Iris pigment epithelial cell (primary cell): ENCODE measurements at places on chromosomes 7 and 10.

GRCh38 chr10:113379091-113379490 is 173.8 kb upstream of the HABP2 start:
- no peak for DNase-seq

DNA sequence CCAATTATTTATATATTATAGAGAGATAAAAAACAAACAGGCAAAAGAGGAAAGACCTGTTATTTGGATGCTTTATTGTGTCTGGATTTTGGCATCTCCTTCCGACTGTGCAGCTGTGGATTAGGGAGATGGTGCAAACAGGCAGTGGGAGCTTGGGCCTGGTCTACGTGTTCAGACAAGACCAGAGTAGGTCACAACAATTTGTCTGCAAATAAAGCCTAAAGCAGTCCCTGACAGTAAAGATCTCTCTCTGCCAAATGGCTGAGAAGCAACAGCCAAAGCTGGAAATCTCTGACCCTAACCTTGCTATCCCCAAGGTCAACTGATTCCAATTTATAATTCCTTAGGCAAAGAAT is 82.0 kb downstream of the ABLIM1 start:
- no peak for DNase-seq

GRCh38 chr10:108434559-108435252 is 1270.2 kb upstream of the SORCS1 start:
- DNase-seq, result no peak

- peak; percentile 94 for DNase-seq
Measured at GRCh38 chr10:62433181-62433692, 59.1 kb downstream of the ZNF365 start.

GRCh38 chr7:23260371-23260770 is 13.8 kb downstream of the GPNMB start:
- DNase-seq, result no peak

DNA sequence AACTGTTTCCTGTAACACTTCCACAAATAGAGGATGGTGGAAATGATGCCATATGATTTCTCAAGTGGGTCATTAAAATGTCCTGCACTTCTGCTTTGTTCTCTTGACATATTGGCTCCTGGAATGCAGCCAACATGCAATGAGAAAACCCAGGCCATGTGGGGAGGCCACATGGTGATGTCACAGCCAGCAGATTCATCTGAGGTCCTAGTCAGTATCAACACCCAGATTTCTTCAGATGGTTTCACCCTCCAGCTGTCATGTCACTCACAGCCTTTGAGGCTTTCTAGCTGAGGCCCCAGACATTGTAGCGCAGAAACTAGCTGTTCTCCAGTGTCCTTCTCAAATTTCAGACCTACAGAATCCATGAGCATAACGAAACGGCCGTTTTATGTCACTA is 102.3 kb upstream of the NUPR2 start:
- DNase-seq, result no peak

DNA sequence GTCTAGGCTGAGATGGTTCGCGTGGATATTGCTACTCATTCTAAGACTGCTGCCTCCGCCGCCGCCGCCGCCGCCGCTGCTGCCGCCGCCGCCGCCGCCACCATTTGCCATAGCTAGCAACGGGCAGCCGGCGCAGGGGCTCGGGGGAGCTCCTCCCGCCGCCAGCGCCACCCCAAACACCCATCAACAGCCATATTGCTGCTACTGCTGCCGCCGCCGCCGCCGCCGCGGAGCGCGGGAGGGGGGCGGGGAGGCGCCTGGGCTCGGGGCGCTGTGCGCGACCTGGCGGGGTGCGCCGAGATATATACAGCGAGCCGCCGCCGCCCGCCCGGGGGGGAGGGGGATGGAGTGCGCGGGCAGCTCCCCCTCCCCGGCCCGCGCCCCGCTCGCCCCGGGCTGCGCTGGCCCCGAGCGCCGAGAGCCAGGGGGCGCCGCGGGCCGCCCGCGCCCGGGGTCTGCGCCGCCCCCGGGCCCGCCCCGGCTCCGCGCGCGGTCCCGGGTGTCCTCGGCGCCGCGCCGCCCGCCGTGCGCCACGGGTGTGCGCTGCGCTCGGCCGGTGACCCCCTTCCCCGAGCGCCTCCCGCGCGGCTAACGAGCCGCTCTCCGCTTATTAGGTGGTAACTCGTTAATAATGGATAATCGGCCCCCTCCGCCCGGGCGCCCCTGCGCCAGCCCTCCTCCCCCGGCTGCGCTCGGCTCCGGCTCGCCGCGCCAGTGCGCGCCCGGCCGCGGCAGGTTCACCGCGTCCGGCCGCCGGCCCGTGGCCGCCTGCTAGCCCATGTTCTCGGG is at the start of gene KCNMA1:
TSS of gene KCNMA1 (minus strand) at position 277 of the 789 bp plus-strand sequence.
- DNase-seq, result peak; percentile 23

- no peak for DNase-seq
Measured at GRCh38 chr10:129568583-129569344, 101.7 kb downstream of the MGMT start.

- peak; percentile 95 for DNase-seq
Measured at GRCh38 chr10:114271779-114272167, 32.7 kb downstream of the VWA2 start.

GRCh38 chr7:131578602-131579001 is 22.2 kb upstream of the PODXL start:
- no peak for DNase-seq

GRCh38 chr10:79238606-79239005 is 108.7 kb upstream of the PPIF start:
- no peak for DNase-seq

GRCh38 chr10:35502692-35503091 is 102.4 kb upstream of the GJD4 start:
- no peak for DNase-seq

DNA sequence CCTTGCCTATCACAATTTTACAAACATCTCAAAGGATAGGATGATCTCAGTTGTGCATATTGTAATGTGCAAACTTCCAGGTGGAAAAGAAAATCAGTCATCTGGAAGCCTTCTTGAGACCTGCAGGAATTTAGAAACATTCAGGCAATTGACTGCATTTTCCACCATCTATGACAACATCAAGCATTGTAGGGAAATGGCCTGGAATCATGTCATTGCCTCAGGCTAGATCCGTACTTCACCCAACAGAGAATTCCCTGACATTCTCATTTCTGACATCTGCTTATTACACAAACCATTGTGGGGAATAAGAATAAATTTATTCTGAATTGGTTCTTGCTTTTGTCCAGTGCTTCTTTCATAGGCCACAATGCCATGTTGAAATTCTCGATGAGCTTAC is 124.9 kb upstream of the NPVF start:
- DNase-seq, result no peak

- no peak for DNase-seq
Measured at GRCh38 chr10:77374189-77374656, 263.4 kb downstream of the KCNMA1 start.

DNA sequence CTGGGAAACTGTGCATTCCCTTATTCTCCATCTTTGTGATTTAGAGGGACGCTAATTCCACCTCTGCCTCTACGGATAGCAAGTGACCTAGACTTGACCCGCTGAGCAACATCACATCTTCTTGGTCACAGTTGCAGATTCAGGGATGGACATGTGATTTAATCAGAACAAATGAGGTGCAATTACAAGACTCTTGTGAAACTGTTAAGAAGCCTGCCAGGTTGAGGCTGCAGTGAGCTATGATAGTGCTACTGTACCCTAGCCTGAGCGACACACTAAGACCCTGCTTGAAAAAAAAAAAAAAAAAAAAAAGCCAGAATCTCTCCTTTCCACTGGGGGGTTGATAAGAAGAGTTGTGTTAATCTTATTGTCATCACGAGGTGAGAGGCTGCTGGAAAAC is 14.4 kb downstream of the MPLKIP start:
- DNase-seq, result no peak

DNA sequence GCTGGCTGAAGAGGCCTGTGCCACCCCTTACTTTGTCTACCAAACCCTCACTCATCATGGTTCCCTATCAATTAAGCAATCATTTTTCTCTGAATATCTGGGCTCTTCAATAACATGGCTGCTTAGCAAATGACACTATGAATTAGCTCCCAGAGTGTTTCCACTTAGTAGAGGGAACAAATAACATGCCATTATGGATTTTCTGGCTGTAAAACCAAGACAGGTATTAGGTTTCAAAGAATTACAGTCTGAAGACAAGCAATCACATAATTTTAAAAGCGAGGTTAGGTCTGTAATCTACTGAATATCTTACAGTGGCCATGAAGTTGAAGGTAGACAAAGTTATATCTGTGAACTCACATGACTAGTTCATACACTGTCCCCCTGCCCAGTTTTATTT is 220.8 kb upstream of the PHYHIPL start:
- no peak for DNase-seq

DNA sequence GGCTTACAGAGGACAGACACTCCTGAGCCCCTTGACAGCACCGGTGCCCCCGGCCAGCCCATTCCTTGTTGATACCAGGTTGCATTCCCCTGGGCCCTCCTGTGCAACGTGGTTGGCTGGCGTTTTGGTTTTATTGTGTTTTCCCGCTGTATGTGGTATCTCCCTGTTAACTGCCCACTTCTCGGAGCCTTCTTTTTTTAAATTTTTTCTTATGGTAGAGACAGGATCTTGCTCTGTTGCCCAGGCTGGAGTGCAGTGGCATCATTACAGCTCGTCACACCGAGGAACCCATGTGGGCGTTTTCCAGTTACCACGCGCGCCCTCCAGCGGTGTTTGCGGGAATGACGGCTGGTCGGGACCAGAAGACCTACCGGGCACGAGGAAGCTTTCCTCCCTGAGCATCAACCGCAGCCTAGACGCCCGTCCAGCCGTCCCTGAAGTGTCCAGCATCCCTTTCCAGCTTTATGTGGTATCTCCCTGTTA is 16.9 kb upstream of the ZFAND2A start:
- DNase-seq, result peak; percentile 56

- DNase-seq, result no peak
Measured at GRCh38 chr7:138816650-138817049, 18.7 kb upstream of the ATP6V0A4 start.

DNA sequence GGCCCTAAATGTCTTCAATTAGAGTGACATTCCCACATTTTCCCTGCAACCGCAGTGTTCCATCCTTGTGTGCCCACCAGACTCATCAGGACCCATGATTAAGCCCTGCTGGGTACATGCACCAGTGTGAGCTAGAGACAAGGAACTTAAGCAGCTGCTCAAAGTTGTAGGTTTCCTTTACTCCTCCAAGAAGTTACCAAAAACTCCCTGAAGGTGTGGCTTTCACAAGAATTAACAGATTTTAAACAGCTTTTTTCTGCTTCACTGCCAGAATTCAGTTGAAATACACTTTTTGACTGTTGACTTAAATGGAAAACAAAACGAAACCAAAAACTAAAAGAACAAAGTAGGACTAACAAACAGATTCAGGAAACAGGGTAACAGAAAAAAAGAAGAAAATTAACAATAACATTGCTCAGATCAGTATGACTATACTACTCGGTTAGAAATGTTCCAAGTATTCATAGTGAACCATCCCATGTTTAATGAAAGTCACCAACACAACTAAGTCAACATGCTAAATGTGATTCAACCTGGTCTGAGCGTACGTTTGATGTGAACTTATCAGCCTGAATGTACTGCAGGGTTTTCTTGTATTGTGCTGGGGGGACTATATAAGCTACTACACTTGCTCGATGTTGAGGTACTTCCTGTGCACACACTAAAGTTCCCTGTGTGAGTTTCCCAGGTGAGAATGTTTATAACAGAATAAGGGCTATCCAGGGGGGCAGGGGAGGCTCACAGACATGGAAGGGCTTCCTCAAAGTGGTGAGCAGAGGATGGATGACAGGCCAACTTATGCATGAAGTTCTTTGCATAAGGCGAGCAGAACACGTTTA is 22.2 kb downstream of the SLC37A3 start:
- DNase-seq, result no peak

- peak; percentile 92 for DNase-seq
Measured at GRCh38 chr7:133705596-133705995, 421.5 kb upstream of the LRGUK start.

DNA sequence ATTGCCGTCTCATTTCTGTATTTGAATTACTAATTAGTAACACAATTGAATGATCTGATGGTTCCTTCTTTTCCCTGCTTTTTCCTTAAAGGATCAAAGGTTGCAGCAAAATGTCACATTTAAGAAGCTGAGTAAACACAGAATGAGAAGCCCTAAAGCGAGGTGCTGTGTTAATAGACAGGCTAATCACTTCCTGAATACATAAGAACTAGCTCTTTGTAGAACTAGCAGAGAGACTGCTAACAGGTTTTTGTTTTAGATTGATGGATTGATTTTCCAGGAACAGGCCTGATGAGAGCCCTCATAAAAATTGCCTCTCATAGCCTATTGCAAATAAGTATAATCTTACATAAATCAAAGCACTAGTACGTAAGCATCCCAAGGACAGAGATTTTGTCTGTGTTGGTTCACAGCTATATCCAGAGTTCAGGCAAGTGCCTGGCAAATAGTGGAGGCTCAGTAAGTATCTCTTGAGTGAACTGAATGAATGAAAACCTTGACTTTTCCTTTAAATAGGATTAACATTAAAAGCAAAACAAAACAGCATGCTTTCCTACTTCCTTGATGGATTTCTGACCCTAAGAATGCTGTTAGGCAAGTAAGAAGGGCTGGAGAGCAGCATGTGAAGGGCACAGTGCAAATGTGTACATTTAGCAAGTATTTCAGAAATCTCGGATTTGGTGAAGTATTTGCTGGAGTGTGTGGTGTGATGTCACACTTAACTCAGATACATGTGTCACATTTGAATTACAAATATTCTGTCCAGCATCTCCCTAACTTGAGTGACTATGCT is 3.3 kb downstream of the TMEM229A start:
- DNase-seq, result no peak

DNA sequence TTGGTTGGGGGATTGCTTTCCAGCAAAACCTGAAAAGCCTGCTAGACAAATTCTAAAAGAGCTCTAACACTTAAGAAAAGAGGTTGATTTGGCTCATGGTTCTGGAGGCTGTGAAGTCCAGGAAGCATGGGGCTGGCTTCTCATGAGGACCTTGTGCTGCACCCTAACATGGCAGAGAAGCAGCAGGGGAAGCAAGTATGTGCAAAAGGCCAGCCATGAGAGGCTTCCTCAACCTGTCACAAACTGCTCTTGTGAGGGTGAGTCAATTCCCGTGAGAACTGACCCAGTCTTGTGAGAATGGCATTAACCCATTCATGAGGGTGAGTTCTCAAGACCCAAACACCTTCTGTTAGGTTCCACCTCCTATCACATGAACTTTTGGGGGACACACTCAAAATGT is 54.3 kb upstream of the IGFBP3 start:
- peak; percentile 16 for DNase-seq

DNA sequence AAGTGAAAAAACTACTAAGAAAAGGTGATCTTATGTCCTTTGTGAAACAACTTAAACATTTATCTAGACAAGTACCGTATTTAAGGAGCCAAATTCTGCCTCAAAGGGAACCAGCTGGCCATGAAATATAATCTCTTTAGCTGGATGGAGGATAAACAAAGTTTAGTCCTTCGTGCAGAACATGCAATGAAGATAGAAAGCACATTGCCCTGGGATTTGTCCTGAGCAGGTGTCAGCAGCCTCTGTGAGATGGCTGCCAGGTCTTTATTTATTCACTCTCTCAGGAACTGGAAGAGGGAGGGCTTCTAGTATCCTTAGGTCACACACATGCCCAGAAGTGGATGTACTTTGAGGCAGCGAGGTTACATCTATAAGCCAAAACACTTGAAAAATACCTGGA is 57.4 kb upstream of the CASD1 start:
- no peak for DNase-seq
